ENCODE measurements at places on chromosomes 3 and 15.

- DNase-seq = no peak
These were observed 6.5 kb upstream of the TM4SF19 start for GRCh38 chr3:196344663-196345062.

DNA sequence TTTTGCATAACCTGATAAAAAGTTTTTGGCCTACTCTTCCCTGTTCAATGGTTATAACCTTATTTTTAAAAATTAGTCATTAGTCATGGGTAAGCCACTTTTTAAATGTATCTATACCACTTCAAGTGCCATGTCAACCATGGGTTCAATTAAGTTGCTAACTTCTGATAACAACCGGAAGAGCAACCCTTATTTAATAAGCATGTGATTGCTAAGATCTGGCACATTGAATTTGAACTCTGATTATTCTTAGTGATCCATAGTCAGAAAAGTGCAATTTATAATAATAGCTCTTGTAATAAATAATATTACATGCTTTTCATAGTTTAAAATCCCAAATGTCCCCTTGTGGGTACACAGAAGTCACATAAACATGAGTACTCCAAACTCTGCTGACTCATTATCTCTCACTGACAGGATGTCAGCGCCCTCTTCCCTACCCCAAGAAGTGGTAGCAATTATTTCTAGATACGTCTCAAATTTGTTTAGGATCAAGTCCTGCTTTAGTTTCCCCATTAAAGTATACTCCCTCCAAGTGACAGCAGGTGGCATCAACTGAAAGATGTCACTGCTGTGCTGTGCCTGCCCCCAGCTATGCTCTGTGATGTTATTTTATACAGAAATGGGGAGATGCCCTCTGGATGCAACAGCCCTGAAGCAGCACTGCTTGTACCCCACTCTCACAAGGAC is 18.6 kb downstream of the SAMD7 start:
- DNase-seq = no peak

DNA sequence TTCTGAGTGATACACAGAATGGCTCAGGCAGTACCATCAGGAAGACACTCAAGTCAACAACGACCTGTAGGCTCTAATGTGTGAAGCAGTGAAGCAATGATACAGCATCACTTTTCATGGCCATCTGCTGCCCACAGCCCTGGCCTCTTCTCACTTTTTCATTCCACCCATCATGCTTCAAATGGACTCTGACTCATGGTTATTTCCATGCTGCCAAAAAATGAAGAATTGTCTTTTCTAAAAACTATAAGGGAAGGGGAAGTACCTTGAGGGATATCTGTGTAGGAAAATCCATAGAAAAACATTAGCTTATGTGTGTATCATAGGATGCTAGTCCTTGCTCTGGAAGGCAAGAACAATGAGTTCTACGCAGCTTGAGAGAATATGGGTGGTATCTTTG is 11.5 kb downstream of the HGD start:
- DNase-seq = no peak

- no peak for DNase-seq
These were observed 90.2 kb downstream of the OSBPL10 start for GRCh38 chr3:31890742-31891469.

Data from NCI-H1105 (cell line).